RWPE2 (cell line): ENCODE measurements at places on chromosomes 3 and 15.

- no peaks in the 10 kb centered on the region for H3K36me3 ChIP-seq
- H3K27me3 ChIP-seq: no peaks in the 10 kb centered on the region
- H3K4me1 ChIP-seq: no peaks in the 10 kb centered on the region
- no peak overlapping the region for H3K27ac ChIP-seq
- H3K4me3 ChIP-seq: no peak overlapping the region
- DNase-seq: no peak
These were observed 60.3 kb upstream of the CCNL1 start for GRCh38 chr3:157220211-157220610.

DNA sequence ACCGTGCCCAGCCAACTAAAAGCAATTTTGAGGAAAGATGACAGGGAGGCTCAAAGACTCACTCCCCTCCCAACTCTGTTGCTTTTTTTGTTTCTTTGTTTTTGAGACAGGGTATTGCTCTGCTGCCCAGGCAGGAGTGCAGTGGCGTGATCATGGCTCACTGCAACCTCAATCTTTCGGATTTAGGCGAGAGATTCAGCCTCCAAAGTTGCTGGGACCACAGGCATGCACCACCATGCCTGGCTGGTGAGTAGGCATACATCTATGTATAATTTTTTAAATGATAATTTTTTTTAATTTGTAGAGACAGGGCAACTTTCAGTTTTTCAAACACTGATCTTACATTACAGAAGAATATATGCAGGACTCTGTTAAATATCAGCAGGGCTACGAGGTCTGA, 15.8 kb upstream of the THUMPD3 start:
- H3K36me3 ChIP-seq: no peaks in the 10 kb centered on the region
- no peak overlapping the region for H3K27ac ChIP-seq
- H3K4me3 ChIP-seq: no peak overlapping the region
- no peaks in the 10 kb centered on the region for H3K27me3 ChIP-seq
- H3K4me1 ChIP-seq: peaks cover 25% of the 10 kb centered on the region

GRCh38 chr3:156492801-156493261, 62.1 kb downstream of the SSR3 start:
- H3K27me3 ChIP-seq: no peaks in the 10 kb centered on the region
- no peak overlapping the region for H3K27ac ChIP-seq
- no peaks in the 10 kb centered on the region for H3K4me1 ChIP-seq

GRCh38 chr3:59563072-59563605, 513.3 kb upstream of the CFAP20DC start:
- DNase-seq: no peak
- H3K4me3 ChIP-seq: no peak overlapping the region
- H3K4me1 ChIP-seq: peaks cover 42% of the 10 kb centered on the region
- no peaks in the 10 kb centered on the region for H3K27me3 ChIP-seq

- peaks cover 16% of the 10 kb centered on the region for H3K4me1 ChIP-seq
- H3K27ac ChIP-seq: peak overlapping the region; percentile 80
- no peak for DNase-seq
These were observed 25.8 kb upstream of the RSL24D1 start for GRCh38 chr15:55222588-55222987.

DNA sequence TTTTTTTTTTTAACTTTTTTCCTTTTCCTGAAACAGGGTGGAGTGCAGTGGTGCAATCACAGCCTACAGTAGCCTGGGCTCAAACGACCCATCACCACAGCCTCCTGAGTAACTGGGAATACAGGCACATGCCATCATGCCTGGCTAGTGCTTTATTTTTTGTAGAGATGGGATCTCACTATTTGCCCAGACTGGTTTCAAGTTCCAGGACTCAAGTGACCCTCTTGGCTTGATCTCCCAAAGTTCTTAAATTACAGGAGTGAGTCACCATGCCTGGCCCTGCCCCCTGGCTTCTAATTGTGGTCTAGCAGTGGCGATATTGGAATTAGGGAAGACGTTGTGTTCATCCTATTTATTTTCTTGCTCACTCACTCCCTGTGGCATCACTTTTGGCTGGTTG, 1138.4 kb downstream of the SI start:
- no peaks in the 10 kb centered on the region for H3K4me1 ChIP-seq
- DNase-seq: no peak
- H3K27me3 ChIP-seq: no peaks in the 10 kb centered on the region
- H3K27ac ChIP-seq: no peak overlapping the region
- no peaks in the 10 kb centered on the region for H3K36me3 ChIP-seq
